ENCODE measurements at places on chromosomes 7 and 10.

DNA sequence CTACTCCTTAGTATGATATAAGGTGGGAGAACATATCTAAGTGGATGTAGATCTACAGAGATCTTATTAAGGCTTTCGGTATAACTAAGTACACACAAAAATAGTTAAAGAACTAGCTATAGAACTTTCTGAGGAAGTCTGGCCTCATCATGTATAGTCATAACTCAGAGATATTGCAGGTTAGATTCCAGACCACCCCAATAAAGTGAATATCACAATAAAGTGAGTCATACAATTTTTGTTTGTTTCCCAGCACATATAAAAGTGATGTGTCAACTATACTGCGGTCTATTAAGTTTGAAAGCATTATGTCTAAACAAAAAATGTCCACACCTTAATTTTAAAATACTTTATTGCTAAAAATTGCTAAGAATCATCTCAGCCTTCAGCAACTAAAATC, 24.7 kb upstream of the SEMA3A start:
- DNase-seq, result no peak

DNA sequence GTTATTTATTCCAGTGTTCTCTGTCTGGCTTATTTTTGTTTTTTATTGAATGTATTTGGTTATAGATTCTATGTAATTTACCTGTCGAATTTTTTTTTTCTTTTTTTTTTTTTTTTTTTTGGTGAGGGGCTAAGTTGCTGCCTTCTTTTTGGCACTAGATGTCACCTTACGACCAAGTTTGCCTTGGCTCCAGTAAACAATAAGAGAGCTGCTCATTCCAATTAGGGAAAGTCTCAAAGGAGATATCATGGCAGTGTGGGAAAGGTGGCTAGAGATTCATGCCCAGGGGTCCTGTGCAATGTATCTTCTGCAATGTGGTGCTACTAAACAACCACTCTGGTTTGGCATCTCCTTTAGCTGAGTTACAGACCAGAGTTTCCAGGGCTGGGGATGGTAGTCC, 84.0 kb downstream of the PTPN20 start:
- DNase-seq, result no peak

DNA sequence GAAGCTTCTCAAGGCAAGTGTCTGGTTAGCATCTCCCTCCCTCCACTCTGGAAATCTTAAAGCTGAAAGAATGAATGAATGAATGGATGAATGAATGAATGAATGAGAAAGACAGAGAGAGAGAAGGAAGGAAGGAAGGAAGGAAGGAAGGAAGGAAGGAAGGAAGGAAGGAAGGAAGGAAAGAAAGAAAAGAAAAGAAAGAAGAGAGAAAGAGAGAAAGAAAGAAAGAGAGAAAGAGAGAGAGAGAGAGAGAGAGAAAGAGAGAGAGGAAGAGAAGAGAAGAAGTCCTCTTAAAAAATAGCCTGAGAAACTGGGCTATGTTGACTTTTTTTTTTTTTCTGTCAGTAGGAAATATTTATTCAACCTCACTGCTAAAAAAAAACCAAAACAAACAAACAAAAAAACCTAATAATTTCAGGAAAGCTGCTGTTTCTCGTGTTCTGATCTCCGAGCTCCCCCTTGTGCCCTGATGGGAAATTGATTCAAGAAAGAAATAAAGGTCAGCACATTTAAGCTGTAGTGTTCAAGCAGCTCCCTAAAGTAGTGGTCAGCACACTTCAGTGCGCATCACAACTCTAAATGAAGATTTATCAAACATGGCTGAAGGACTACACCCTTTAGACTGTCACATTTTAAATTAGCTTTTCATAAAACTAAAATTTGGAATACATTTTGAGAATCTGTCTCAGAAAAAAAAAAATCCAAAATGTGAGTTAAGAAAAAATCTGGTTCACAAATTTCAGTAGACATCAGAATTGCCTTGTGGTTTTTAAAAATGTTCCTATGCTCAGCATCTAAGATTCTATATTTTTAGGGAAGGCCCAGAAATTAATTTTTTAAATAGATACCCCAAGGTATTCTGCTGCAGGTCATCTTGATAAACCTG, 154.3 kb downstream of the ELAPOR2 start:
- DNase-seq, result no peak

DNA sequence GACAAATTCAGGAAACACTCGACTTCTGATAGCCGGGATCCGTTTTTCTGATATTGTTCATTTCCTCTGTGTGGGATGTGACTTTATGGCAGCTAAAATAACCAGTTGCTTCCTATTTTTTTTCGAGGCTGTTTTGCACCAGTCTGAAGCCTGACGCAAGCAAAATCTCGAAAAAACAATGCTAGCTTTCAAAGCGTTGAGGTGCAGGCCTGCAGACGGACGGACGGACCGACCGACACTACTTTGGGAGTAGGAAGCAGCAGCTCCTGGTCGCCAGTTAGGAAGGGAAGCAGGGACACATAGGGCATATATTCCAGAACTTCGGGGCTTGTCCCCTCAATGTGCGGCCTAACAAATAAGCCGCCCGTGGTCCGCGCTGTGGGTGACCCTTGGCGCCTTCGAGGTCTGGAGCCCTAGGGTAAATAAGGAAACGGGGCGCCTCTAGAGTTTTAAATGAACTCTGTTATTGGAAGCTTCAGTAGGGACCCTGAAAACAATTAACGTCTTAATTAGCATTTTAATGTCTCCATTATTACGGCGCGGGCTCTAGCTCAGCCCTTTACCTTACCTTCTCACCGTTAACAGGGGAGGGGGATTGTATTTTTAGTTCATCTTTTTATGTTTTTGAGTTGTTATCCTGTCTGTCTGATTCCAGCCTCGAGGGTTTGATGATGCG, 1.3 kb downstream of the HHEX start:
- DNase-seq, result peak; percentile 85

DNA sequence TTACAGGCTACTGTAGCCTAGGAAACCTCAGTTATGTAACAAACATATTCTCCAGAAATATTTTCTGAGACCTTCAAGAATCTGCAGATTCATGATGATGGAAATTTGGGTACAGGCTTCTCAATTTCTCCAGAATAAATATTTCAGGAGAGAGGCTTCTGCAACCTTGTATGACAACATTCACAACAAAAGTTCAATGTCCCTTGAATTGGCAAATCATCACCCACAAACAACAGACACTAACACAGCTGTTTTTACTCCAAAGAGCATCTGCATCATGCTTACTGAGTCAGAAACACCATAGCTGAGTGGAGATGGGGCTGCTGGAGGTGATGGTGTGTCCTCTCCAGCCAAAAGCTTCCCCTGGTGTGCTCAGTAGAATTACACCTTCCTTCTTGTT, 9.3 kb upstream of the COBL start:
- no peak for DNase-seq

GRCh38 chr10:66625709-66626590, 299.9 kb upstream of the LRRTM3 start:
- no peak for DNase-seq
